ENCODE measurements at places on chromosomes 11 and 22.

DNA sequence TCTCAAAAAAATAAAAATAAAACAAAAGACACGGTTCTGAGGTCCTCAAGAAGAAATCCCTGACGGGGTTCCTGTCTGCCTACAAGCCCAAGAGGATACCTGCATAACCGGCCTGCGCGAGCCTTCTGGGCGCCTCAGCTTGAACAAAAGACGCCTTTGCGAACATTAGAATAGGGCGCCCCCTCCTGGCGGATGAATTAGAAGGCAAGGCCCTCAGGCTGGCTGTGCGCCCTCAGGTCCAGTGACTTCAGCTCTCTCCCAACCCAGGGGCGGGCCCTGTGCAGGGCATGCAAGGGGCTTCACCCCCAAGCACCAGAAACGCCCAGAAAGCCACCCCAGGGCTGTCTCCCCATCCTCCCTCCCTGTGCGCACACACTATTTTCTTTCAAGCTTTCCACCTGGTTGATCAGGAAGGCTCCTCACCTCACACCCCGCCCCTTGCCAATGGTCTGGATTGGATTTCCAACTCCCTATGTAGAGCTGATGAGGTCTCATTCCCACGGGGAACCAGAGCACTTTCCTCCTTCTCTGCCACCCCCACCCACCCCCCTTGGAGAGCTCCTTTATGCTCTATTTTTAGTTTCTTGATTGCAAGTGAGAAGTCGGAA is 273.3 kb downstream of the BUD13 start:
- DNase-seq: peak; percentile 83

- no peak for DNase-seq
Measured at GRCh38 chr11:123461164-123461563, 31.1 kb downstream of the GRAMD1B start.

DNA sequence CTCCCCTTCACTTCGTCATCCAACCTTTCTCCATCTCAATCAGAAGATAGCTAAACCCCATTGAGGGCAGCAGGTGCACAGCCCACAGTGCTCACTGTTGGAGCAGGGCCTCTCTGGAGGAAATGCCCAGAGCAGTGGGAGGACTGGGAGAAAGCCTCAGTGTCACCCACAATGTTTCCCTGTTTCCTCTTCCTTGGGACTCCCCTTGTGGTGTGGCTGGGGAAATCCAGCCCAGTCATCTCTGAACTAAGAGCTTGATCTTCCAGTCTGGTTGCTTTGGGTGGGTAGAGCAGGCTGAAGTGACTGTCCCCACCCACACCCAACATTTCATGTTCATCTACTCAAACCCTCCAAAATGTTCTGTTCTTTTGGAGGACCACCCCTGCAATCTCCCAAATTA is 29.8 kb upstream of the EED start:
- DNase-seq: no peak

- DNase-seq: no peak
Measured at GRCh38 chr11:72744474-72744873, 7.7 kb downstream of the ARAP1 start.

GRCh38 chr11:121839781-121840180 is 276.2 kb downstream of the BLID start:
- no peak for DNase-seq

- DNase-seq: no peak
Measured at GRCh38 chr11:31960126-31960525, 130.7 kb upstream of the RCN1 start.

- DNase-seq: peak; percentile 94
Measured at GRCh38 chr11:64152841-64153691, 12.8 kb downstream of the MACROD1 start.

- DNase-seq: no peak
Measured at GRCh38 chr11:131511794-131512193, 141.4 kb downstream of the NTM start.

GRCh38 chr11:108501396-108501795 is 3.2 kb upstream of the POGLUT3 start:
- no peak for DNase-seq

GRCh38 chr11:76103460-76103859 is 102.8 kb downstream of the WNT11 start:
- DNase-seq: no peak

GRCh38 chr11:96234866-96235441 is 108.0 kb downstream of the MAML2 start:
- no peak for DNase-seq

DNA sequence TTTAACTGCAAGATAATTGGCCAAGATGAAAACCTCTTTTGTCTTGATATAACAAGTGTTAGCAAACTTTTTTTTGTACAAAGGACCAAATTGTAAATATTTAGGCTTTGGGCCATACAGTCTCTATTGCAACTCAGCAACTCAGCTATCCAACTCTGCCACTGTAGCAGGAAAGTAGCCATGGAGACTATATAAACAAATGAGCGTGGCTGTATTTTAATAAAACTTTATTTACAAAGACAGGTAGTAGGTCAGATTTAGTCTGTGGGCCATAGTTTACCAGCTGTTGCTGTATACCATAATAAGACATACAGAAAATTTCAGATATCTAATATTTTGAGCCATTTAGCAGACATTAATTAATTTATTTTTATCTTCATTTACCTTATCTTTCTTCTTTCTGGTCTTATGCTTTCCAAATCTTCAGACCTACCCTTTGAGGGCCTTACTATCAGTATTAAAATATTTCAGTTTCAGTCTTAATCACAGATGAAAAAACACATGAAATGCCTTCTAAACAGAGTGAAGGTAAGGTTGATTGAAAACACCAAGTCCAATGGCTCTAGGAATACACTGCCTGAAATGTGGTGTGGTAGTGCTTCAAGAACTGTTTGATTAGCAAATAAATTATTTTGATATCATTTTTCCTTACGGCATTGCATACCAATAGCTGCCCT is 256.9 kb upstream of the CTSC start:
- no peak for DNase-seq

DNA sequence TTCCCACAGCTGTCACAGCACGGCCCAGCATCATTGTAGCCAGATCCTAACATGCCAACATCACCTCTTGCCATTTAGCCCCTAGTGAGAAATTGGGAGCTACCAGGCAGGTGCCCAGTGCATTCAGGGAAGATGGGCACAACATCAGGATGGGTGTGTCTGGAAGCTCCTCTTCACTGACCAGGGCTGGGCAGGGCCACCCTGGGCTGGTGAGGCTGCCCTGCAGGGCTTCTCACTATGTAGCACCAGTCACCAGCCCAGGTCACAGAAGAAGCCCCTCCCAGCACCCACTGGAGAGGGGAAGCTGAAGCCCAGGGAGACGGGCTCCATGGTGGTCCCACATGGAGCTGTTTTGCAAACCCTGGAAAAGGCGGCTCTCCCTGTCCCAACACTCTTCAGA is 13.9 kb downstream of the ZNF74 start:
- no peak for DNase-seq

GRCh38 chr11:73293356-73293936 is 14.6 kb upstream of the ARHGEF17 start:
- DNase-seq: no peak

DNA sequence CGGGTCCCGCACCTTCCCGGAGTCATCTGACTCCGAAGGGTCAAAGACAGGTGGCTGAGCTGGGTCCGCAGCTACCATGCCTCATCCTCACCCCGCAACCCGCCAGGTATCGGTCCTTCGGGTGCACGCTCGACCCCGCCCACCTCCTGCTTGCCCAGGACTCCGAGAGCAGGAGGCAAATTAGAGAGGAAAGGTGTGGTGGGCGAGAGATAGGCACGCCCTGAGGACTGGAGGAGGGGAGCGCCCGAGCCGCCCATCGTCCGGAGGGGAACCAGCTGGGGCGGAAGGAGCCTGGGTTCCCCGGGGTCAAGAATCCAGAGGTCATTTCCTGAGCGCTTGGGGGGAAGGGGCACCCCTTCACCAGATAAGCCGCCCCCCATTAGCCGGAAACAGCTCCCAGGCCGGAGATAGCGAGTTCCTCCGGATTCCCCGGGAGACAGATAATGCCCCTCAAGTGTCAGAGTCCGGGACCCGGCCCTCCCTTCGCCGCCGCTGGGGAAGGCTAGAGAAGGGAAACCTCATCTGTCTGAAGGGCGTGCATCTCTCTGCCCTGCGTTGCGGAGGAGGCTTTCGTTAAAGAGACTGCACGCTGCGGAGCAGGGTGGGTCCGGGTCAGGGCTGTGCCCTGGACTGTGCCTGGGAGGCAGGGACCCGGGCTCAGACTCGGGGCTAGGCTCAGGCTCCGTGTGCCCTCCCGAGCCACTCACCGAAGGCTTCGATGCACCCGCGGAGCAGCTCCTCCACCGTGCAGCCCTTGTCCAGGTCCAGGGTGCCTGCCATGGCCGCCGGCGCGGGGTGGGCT is 1.7 kb downstream of the RASGRP2 start:
- no peak for DNase-seq

- peak; percentile 73 for DNase-seq
Measured at GRCh38 chr22:36328635-36329253, 59.0 kb downstream of the MYH9 start.

DNA sequence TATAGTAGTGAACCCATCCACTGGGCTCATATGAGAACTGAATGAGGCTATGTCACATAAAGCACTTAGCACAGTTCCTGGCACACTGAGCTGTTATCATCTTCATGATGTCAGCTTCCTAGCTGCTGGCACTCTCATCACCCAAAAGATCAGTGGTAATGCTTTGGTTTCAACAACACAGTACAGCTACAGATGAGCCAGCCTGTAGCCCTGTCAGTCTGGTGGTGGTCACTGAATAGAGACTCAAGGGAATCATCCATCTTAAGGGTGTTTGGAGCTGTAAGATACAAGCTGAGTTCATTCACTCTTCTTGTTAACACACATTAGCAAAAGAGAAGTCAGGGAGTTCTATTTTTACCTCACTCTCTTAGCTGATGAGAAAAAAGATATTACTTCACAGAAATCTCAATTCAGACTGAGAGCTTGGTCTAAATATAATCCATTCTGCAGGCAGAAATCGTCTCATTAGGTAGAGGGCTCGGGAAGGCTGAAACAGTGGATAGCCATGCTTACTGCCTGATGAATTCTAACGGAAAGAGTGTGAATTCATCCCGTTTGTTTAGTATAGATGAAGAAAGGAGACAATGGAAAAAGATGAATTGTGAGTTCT is 6.3 kb upstream of the SLC1A2 start:
- no peak for DNase-seq

- DNase-seq: no peak
Measured at GRCh38 chr11:31664129-31664528, 147.0 kb downstream of the PAX6 start.

DNA sequence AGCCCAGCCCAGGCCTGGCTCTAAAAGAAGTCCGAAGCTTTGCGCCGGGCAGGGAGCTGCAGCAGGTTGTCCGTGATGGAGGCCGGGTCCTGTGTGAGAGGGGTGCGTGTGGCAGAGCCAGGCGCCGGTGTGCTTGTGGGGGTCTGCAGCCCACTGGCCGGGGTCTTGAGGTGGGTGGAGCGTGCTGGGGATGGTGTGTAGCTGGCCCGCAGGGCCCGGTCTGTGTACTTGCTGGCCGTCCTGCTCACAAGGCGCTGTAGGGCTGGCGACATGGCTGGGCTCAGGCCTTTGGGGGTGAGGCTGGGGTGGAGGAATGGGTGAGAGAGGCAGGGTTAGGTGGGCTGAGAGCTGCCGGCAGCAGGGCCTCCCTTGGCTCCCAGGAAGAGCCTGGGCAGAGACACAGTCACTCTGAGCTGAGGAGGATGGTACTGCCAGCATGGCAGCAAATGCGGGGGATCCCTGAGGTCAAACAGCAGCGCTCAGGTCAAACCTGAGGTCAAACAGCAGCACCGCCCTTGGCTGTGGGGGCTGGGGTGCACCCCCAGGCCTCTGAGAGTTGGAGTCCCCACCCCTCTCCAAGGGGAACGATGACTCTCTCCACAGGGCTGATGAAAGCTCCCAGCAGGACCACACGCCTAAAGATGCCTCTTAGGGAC is 3.2 kb downstream of the TSSK2 start:
- no peak for DNase-seq

- DNase-seq: no peak
Measured at GRCh38 chr11:131584785-131585592, 214.6 kb downstream of the NTM start.

GRCh38 chr22:35900483-35901168 is 128.0 kb downstream of the RBFOX2 start:
- DNase-seq: peak; percentile 51

- DNase-seq: peak; percentile 60
Measured at GRCh38 chr22:37659066-37659896, 758 bp downstream of the PDXP start.

DNA sequence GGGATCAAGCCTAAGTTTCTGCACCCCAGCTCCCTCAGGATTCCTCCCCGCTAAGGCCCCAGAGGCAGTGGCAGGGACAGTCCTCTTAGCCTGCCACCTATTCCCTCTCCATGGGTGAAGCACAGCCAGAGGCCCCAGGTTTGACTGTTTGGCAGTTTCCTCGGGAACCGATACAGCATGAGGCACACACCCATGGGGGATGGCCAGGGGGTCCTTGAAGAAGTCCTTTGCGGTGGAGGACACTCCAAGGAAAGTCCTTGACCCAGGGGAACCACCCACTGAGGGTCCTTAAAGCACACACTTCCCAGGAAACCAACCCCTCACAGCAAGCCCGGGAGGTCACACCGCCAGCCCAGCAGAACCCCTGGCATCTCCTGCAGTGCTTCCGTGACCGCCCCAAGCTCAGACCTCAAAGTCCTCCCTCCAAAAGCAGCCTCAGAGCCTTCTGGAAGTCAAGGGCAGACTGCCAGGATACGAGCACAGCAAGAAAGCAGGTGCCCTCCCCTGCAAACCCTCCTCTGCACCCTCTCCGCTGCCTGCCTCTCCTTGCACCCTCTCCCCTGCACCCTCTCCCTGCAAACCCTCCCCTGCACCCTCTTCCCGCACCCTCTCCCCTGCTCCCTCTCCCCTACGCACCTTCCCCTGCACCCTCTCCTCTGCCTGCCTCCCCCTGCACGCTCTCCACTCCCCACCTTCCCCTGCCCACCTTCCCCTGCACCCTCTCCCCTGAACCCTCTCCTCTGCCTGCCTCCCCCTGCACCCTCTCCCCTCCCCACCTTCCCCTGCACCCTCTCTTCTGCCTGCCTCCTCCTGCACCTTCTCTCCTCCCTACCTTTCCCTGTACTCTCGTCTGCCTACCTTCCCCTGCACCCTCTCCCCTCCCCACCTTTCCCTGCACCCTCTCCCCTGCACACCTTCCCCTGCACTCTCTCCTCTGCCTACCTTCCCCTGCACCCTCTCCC is 1.4 kb downstream of the SIGIRR start:
- no peak for DNase-seq

DNA sequence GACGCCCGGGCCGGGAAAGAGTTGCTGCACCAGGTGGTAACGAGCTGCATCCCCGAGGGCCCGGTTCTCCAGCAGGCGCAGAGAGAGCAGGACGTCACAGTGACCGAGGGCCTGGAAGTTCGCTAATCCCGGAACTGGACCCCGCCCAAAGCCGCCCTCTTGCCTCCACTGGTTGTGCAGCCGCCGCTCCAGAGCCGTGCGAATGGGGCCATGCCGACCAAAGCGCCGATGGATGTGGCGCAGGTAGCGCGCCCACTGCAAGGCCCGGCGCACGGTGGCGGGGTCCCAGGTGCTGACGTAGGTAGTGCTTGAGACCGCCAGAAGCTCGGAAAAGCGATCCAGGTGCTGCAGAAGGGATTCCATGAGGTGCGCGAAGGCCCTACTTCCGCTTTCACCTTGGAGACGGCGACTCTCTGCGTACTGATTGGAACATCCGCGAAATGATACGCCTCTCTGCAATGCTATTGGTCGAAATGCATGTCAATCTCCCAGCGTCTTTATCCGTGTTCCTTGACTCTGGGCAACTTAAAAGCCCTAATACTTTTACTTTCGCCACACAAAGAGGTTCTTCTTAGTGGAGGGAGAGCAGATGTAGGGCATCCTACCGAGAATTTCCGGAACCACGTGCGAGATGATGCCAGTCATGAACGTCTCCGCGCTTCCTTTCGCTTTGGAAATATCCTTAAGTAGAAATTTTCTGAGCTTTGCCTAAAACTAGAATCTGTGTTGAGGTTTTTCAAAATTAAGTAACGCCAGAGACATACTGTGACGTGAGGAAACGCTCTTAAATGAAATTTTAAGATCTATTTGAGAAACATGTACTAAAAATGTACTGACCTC is at the start of gene FANCF:
FANCF (minus strand) TSS at position 376 of the 840 bp plus-strand sequence; CDS start at position 363, 13 bp downstream.
- DNase-seq: peak; percentile 92
